Osteocyte (in vitro differentiated cells): ENCODE measurements at places on chromosomes 1 and 21. TPM values are rescaled to one million over a fixed set of nuclear protein-coding genes. Genes with fewer than 3 reads are reported as not detected.

DNA sequence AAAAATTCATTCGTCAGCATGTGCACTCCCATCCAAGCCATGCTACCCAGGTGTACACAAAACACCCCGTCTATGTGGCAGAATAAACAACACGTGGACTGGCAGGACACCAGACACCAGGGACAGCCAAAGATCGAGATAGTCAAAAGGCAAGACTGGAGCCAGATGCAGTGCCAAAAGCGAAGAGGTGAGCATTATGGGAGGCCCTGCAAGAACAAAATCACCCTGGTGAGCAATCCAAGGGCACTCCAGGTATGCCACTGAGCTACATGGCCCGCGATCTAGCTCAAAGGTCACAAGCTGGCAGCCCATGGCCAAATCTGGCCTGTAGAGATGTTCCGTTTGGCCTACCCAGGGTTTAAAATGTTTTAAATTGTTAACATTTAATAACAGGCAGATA lies 33.7 kb downstream of the PLPP3 start:
- peaks cover 31% of the 10 kb centered on the region for H3K36me3 ChIP-seq
- DNase-seq = no peak
- peaks cover 59% of the 10 kb centered on the region for H3K4me1 ChIP-seq

- no peaks in the 10 kb centered on the region for H3K4me1 ChIP-seq
- no peaks in the 10 kb centered on the region for H3K27me3 ChIP-seq
- H3K4me3 ChIP-seq = no peak overlapping the region
- no peak for DNase-seq
Observed at GRCh38 chr1:110783292-110783918, 89.5 kb upstream of the CD53 start.

DNA sequence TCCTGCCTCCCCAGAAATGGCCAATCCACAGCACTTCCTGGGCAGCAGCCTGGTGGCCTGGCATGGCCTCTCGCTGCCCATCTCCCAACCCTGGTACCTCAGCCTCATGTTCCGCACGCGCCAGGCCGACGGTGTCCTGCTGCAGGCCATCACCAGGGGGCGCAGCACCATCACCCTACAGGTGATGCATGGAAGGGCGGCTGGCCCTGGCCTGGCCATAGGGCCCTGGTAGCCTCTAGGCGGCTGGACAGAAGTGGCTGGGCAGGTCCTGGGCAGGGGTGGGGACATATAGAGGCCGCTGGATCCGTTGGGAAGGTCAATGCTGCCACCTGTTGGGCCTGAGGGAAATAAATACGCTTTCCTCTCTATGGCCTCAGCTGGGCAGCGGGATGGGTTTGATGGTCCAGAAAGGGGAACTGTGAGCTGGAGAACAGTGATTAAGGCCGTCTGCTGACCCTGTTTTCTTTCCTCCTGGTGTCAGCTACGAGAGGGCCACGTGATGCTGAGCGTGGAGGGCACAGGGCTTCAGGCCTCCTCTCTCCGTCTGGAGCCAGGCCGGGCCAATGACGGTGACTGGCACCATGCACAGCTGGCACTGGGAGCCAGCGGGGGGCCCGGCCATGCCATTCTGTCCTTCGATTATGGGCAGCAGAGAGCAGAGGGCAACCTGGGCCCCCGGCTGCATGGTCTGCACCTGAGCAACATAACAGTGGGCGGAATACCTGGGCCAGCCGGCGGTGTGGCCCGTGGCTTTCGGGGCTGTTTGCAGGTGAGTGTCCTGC lies 14.4 kb downstream of the CELSR2 start:
- DNase-seq = peak; percentile 94
- H3K36me3 ChIP-seq = peaks cover 7% of the 10 kb centered on the region
- H3K4me1 ChIP-seq = peaks cover 5% of the 10 kb centered on the region
- H3K27ac ChIP-seq = no peak overlapping the region
- H3K4me3 ChIP-seq = no peak overlapping the region

DNA sequence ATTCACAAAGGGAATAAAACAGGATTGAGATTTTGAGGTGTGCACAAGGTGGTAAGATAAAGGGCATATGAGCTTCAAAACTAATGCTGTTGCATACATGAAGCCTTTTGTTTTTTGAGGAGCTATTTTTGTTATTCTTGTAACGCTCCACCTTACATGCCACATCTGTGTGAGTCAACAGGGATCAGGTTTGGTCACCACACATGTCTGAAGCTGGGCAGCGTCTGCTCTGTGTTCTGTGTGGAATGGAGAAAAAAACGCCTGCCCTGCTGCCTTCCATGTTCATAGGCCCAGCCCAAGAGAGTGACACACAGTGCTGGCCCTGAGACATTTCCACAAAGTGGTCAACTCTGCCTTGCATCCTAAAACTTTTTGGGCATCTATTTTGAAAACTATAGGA lies 67.7 kb downstream of the MPZL1 start:
- peaks cover 25% of the 10 kb centered on the region for H3K4me1 ChIP-seq
- no peaks in the 10 kb centered on the region for H3K27me3 ChIP-seq
- H3K4me3 ChIP-seq = no peak overlapping the region
- no peak overlapping the region for H3K27ac ChIP-seq
- no peak for DNase-seq

- no peaks in the 10 kb centered on the region for H3K4me1 ChIP-seq
- H3K4me3 ChIP-seq = no peak overlapping the region
- no peaks in the 10 kb centered on the region for H3K27me3 ChIP-seq
- no peak for DNase-seq
- no peak overlapping the region for H3K27ac ChIP-seq
Observed at GRCh38 chr1:163730411-163730821, 408.7 kb downstream of the NUF2 start.

GRCh38 chr1:93638307-93638847 lies 43.3 kb downstream of the BCAR3 start:
- H3K27ac ChIP-seq = peak overlapping the region; percentile 38
- no peaks in the 10 kb centered on the region for H3K27me3 ChIP-seq
- DNase-seq = peak; percentile 7
- H3K4me3 ChIP-seq = no peak overlapping the region
- H3K36me3 ChIP-seq = peaks cover 3% of the 10 kb centered on the region
- H3K4me1 ChIP-seq = peaks cover 49% of the 10 kb centered on the region

DNA sequence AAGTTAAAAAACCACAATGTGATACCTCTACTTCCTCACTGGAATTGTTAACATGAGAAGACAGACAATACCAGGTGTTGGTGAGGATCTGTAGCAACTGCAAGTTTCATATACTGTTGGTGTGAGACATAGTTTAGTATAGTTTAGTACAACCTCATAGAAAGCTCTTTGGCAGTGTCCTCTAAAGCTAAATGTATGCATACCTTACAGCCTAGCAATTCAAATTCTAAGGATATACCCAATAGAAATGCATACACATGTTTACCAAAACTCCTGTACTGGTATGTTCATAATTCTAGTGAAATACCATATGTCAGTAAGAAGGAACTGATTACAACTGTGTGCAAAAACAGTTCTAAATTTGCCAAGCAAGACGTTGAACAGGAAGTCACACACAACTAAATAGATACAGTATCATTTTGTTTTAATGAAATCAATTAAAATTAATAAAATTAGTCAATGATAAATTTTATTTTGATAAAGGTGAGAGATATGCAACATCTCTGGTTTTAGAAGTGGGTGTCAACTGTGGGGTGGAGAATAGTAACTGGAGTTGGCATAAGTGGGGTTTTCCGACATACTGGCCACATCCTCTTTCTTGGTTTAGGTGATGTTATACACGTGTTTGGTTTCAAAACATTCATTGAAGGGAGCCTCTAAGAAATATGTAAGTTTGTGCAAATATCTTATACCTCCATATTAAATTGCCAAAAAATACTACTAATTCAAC lies 450.7 kb downstream of the PTPRC start:
- H3K4me1 ChIP-seq = peaks cover 15% of the 10 kb centered on the region
- H3K4me3 ChIP-seq = no peak overlapping the region
- H3K27me3 ChIP-seq = no peaks in the 10 kb centered on the region
- DNase-seq = no peak
- H3K36me3 ChIP-seq = no peaks in the 10 kb centered on the region

DNA sequence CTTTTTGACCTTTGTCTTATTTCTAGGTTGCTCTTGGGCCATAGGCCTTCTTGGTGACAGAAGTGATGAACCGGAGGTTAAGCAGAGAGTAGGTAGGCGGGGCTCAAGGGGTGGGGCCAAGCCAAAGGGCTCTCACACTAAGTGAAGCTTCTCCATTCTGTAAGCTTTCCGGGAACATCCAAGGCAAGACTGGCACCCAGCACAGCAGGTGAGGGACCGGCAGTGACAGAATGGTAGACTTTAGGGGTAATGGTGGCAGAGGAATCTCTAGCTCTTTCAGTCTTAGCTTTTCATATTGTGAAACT lies at the start of gene TNFAIP8L2:
Gene TNFAIP8L2 (plus strand): TSS at position 135 of the 305 bp plus-strand sequence. CDS start 2,049 bp downstream, outside the sequence.
- H3K27me3 ChIP-seq = no peaks in the 10 kb centered on the region
- H3K4me3 ChIP-seq = no peak within 1 kb of the TSS
- no peak for DNase-seq

GRCh38 chr1:115604508-115604907 lies 37.3 kb upstream of the VANGL1 start:
- H3K4me3 ChIP-seq = no peak overlapping the region
- no peaks in the 10 kb centered on the region for H3K36me3 ChIP-seq
- H3K27ac ChIP-seq = no peak overlapping the region
- H3K4me1 ChIP-seq = no peaks in the 10 kb centered on the region
- peaks cover 36% of the 10 kb centered on the region for H3K27me3 ChIP-seq

- no peak overlapping the region for H3K27ac ChIP-seq
- H3K36me3 ChIP-seq = no peaks in the 10 kb centered on the region
- peaks cover 25% of the 10 kb centered on the region for H3K4me1 ChIP-seq
- H3K4me3 ChIP-seq = no peak overlapping the region
- H3K27me3 ChIP-seq = no peaks in the 10 kb centered on the region
Observed at GRCh38 chr21:26064506-26064905, 106.1 kb downstream of the APP start.

DNA sequence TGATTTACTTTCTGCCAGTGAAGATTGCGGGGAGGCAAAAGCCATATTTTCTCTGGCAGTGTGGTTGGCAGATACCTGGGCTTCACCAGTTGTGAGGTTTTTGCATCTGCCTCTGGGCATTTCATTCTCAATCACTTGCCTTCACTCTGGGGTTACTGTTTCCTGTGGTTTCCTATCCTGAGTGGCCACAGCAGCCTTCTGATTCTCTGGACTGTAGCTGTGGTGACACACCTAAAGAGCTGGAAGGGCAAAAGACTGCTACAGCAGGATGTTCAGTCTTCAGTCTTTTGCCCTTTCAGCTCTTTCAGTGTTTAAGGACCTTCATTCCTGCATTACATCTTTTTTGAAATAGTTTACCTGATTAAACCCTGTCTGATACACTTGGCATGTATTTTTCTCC lies 50.5 kb upstream of the GPR52 start:
- no peak overlapping the region for H3K27ac ChIP-seq
- H3K27me3 ChIP-seq = no peaks in the 10 kb centered on the region
- H3K4me1 ChIP-seq = no peaks in the 10 kb centered on the region
- DNase-seq = no peak

- H3K4me3 ChIP-seq = peak within 1 kb of the TSS; percentile 87
- peaks cover 29% of the 10 kb centered on the region for H3K4me1 ChIP-seq
- DNase-seq = no peak
- H3K36me3 ChIP-seq = no peaks in the 10 kb centered on the region
- no peaks in the 10 kb centered on the region for H3K27me3 ChIP-seq
Observed at GRCh38 chr1:156295391-156295947, at the start of gene GLMP. TSS of gene GLMP (minus strand) at chr1:156295679. CDS start at chr1:156295645, 34 bp downstream.

GRCh38 chr1:31752952-31753475 lies 11.1 kb downstream of the ADGRB2 start:
- H3K4me3 ChIP-seq = no peak overlapping the region
- no peaks in the 10 kb centered on the region for H3K27me3 ChIP-seq
- H3K27ac ChIP-seq = no peak overlapping the region
- peaks cover 1% of the 10 kb centered on the region for H3K36me3 ChIP-seq
- DNase-seq = no peak

DNA sequence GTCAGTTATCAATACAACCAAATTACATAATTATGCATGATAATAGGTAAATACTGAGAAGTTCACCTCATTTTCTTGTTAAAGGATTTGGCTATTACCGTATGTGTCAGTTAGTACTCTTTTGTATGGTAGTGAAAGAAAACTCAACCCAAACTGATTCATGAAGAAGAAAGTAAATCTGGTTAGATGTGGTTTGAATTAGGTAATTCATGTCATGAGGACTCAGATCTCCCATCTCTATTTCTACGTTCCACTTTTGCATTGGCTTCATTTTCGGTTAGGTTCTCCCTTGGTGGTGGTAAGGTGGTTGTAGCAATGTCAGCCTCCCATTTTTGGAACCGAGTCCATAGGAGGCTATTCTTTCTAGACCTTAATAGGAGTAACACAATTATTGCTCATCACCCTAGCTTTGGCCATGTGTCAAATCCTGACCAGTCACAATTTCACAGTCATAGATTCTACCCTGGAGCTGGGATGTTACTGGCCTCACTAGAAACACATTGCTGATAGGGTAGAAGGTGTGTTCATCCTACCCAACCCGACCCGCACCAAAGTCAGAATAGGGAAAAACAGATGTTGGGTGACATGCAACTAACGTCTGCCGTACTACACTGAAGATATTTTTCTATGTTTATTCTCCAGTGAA lies 97.6 kb downstream of the OSBPL9 start:
- no peaks in the 10 kb centered on the region for H3K4me1 ChIP-seq
- no peaks in the 10 kb centered on the region for H3K27me3 ChIP-seq
- no peak overlapping the region for H3K27ac ChIP-seq

- no peak overlapping the region for H3K27ac ChIP-seq
- H3K27me3 ChIP-seq = no peaks in the 10 kb centered on the region
- H3K4me1 ChIP-seq = peaks cover 10% of the 10 kb centered on the region
- no peak overlapping the region for H3K4me3 ChIP-seq
Observed at GRCh38 chr1:63987014-63987627, 213.3 kb downstream of the ROR1 start.

- no peak overlapping the region for H3K27ac ChIP-seq
- no peaks in the 10 kb centered on the region for H3K36me3 ChIP-seq
- no peak overlapping the region for H3K4me3 ChIP-seq
- DNase-seq = no peak
- H3K4me1 ChIP-seq = no peaks in the 10 kb centered on the region
Observed at GRCh38 chr1:18352636-18353265, 128.0 kb upstream of the KLHDC7A start.

GRCh38 chr1:93964777-93965200 lies 55.6 kb upstream of the GCLM start:
- no peaks in the 10 kb centered on the region for H3K27me3 ChIP-seq
- H3K4me3 ChIP-seq = no peak overlapping the region
- H3K27ac ChIP-seq = no peak overlapping the region
- no peak for DNase-seq
- H3K36me3 ChIP-seq = no peaks in the 10 kb centered on the region

GRCh38 chr1:91883470-91883869 lies 2.5 kb downstream of the TGFBR3 start:
- H3K27me3 ChIP-seq = no peaks in the 10 kb centered on the region
- peak overlapping the region; percentile 86 for H3K4me3 ChIP-seq
- H3K27ac ChIP-seq = peak overlapping the region; percentile 58
- no peak for DNase-seq

- H3K27ac ChIP-seq = peak overlapping the region; percentile 18
- no peaks in the 10 kb centered on the region for H3K27me3 ChIP-seq
- no peak overlapping the region for H3K4me3 ChIP-seq
- no peak for DNase-seq
Observed at GRCh38 chr21:31201548-31201947, 142.5 kb downstream of the TIAM1 start.

Gene ARMH1
- total RNA-seq = 2.7 and 3.0 TPM in 2 replicates

Gene GBP4
- not detected in 2 replicates for total RNA-seq

Gene PEX19
- 56.8 and 60.8 TPM in 2 replicates for total RNA-seq

Gene CD1E
- not detected in 2 replicates for total RNA-seq

Gene MLLT11
- 21.0 and 22.1 TPM in 2 replicates for total RNA-seq

Gene POU3F1
- 1.5 and 1.8 TPM in 2 replicates for total RNA-seq

Gene C1orf53
- 2.1 and 2.6 TPM in 2 replicates for total RNA-seq

Gene NEK2
- total RNA-seq = 3.9 and 4.4 TPM in 2 replicates

Gene CSMD2
- total RNA-seq = not detected in 2 replicates

Gene DNM3
- 3.4 and 3.7 TPM in 2 replicates for total RNA-seq

Gene OR2T33
- total RNA-seq = not detected in 2 replicates
